ENCODE measurements at places on chromosomes 11 and 22. TPM values are rescaled to one million over a fixed set of nuclear protein-coding genes. Genes with fewer than 3 reads are reported as not detected.

DUSP8 gene
- total RNA-seq = 27.0 TPM

TBX10 gene
- total RNA-seq = not detected

DNA sequence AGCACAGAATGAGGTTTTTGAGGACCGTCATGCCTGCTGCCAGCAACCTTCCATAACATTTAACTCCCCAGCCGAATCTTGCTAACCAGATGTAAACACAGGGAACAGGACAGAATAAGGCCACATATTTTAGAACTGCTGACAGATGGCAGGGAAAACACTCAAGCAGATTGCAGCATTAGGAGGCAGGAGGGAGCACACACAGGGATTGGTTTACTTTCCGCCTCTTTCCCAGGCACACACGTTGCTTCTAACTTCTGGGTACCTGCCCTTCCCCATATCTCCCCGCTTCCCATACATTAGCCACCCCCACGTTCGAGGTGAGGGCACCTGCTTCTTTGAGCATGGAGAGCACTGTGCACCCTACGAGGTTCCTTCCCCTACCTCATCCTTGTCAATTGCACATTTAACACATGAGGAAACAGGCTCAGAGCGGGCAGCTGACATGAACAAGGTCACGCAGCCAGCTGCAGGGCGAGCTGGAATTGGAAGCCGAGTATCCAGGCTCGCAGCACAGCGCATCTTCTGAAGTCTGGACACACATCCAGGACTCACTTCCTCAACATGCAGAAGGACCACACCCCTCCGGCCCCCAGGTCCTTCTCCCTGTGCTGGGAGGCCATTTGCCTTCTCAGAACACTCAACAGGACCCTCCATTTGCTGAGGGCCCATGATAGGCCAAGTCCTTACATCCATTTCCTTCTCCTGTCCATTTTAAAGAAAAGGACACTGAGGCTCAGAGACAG lies 18.7 kb downstream of the ASPHD2 start:
- peak; percentile 59 for DNase-seq

DNA sequence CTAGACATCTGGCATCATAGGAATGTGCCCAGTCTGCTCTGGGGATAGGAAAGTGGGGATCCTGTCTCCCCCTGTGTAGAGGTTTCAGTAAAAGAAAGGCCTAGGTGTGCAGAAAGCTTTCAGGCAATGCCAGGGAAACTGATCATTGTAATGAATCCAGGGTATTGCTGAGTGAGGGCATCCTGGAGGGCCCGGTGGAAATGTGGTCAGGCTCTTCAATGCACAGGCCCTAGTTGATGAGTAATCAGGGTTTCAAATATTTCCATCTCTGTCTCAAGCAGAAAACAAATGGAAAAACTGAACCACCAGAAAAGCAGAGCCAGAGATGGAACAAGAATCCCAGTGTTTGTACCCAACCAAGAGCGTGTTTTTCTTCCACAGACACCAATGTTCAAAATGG lies 2.0 kb downstream of the CD3E start:
- no peak for DNase-seq

DNA sequence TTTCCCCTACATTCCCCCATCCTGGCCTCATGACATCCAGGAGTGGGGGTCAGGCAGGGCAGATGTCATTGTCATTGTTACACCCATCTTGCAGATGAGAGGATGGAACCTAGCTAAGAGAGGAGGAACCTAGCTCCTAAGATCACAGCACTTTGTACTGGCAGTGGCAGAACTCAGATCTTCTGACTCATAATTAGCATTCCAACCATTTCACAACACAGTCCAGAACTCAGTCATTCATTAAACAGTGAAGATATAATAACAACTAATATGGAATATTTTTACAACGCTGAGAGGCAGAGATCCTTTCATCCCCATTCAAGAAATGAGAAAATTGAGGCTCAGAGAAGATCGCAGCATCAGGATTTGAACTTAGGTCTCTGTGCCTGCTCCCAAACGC lies 127.8 kb downstream of the CHST1 start:
- DNase-seq = no peak

XKR3 gene
- total RNA-seq = not detected

DNA sequence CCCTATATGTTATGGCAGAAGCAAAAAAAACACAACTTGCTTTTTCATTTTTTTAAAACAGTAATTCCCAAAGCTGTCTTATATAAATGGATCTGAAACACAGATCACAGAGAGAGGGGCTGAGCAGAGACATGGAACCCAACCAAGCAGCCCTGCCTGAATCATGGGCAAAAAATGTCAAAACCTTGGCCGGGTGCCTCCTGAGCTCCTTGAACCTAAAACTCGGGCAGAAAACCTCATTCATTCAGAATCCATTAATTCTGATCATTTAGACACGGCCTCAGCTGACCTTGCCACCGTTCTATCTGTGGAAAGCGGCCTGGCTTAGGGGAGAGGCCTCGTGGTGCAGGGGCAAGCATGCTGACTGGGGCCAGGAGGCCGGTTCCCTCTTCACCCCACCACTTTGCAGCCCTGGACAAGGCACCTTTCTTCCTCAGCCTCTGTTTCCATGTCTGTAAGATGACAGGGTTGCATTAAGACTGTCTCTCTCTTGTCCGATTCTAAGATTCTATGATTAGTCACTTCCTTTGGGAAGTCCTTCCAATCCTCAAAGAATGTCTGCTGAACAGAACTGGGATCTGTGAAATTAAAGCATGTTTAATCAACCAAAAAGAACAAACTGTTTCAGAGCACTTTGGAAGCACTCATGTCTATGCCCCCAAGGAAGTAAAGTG lies 26.0 kb downstream of the TENM4 start:
- DNase-seq = no peak

DNA sequence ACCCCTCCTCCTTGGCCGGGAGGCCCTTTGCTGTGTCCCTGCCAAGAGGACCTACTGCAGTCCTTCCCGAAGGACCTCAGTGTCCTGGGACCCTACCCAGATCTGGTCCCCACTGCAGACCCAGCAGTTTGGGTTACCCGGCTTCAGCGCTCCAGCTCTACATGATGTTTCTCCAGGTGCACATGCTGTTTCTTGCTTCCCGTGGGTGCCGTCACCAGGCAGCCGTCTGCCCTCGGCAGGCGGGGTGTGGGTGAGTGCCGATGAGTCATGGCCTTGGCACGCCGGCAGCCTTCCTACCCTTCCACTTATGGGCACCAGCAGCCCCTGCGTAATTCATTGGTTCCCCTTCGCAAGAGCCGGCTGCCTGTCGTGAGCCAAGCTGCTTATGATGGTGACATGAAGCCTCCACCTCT lies 101.8 kb downstream of the BCR start:
- DNase-seq = peak; percentile 97

DNA sequence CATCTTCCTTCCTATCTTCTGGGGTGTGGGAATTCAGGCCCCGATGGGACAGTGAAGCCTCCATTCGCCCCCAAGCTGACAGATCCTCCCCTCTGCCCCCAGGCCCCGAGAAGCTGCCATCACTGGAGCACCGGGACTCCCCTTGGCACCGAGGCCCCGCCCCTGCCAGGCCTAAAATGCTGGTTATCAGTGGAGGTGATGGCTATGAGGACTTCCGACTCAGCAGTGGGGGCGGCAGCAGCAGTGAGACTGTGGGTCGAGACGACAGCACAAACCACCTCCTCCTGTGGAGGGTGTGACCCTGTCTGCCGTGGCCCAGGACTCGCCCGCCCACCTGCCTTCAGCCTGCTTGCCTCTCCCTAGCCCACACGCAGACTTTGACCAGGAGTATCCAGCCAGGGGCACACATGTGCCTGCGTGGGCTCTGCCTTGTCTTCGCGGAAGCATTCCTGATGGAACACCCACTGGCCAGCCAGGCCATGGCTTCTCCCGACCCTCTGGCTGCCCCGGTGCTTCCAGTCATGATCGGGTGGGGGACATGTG lies 8.6 kb upstream of the RELT start:
- no peak for DNase-seq

FXYD6 gene
- 16.4 TPM for total RNA-seq

MAPK8IP2 gene
- not detected for total RNA-seq

- no peak for DNase-seq
These were observed 238.2 kb downstream of the SOX6 start for GRCh38 chr11:16117989-16118756.

GRCh38 chr11:13376838-13377237 lies 86.2 kb downstream of the BTBD10 start:
- no peak for DNase-seq

- DNase-seq = no peak
These were observed 725.5 kb downstream of the METTL15 start for GRCh38 chr11:28833670-28834069.

DNA sequence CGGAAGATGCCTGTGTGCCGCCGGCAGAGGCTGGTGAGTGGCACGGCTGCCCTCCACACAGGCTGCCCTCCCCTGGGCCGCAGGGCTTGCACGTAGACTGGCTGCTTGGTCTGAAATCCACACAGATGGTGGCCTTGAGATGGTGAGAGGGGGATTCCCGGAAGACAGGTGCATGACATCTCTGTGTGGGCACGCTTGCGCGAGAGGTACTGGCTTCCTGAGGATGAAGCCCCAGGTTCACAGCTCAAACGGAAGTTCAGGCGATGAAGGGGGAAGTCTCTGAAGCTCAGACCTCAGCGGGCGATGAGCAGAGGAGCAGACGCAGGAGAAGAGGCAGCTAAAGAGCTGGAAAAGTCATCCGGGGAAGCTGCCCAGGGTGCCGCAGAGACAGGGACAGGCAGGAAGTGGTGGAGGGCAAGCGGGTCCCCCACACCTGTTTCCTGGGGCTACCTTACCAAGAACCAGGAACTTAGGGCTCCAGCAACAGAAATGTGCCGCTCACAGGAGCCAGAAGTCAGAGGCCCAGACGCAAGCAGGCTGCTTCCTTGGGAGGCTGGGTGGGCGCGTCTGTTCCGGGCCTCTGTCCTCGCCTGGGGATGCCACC lies 7.2 kb downstream of the CRELD2 start:
- DNase-seq = no peak

MYRF gene
- total RNA-seq = not detected

DNA sequence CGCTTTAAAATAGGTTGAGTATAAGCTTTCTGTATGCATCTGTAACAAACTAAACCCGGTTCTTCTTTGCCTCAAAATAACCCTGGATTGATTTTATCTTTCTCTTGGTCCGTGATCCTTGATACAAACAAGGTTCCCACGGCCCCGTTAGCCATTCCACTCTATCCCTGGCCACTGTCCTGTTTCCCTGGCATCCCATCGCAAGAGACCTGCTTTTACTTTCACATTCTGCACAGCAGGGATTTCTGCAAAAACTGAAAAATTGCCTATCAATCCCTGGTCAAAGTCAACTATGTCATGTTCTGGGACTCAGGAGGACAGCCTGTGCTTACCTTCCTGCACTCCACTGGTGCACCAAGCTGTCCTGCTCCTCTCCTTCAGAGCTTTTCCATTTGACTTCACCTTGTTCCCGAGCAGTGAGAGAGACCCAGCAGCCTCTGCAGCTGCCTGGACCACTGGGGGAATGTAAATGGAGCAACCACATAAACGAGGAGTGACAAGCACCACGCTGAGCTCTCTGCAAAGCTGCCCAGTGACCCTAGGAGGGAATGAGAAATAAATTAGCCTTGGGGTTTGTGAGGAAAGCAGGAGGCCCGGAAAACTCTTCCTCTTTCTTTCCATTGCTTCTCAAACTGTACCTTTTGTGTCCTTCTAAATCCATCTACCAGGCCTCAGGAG lies 175.9 kb downstream of the NTM start:
- DNase-seq = no peak

KCNQ1 gene
- 2.3 TPM for total RNA-seq

MIAT gene
- total RNA-seq = 0.53 TPM

- DNase-seq = no peak
These were observed 83.9 kb downstream of the ZC3H12C start for GRCh38 chr11:110177086-110177456.

DNA sequence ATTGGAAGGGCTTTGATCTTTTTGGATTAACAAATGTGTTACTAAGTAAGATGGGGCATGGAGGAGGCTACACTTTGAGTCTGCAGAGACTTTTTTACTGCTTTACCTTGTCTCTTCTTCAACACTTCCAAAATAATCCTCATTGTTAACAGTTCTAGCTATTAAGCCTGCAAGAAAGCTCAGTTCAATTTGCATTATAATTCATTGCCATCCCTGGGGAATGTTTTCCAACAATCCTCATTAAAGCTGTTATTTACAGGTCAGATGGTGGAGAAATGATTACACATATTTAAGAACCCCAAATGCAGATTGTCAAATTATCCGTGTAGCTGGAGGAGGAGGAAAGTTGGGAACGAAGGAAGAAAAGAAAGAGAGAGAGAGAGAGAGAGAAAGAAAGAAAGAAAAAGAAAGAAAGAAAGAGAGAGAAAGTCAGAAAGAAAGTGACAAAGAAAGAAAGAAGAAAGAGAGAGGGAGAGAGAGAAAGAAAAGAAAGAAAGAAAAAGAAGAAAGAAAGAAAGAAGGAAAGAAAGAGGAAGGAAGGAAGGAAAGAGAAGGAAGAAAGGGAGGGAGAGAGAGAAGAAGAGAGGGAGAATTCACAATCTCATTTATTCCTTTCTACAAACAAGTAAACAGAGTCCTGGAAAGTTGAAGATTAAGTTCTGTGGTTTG lies 443.9 kb downstream of the INSC start:
- DNase-seq = no peak

Data from ascending aorta (tissue), 2 donors.